ENCODE measurements at places on chromosomes 7 and 10.

DNA sequence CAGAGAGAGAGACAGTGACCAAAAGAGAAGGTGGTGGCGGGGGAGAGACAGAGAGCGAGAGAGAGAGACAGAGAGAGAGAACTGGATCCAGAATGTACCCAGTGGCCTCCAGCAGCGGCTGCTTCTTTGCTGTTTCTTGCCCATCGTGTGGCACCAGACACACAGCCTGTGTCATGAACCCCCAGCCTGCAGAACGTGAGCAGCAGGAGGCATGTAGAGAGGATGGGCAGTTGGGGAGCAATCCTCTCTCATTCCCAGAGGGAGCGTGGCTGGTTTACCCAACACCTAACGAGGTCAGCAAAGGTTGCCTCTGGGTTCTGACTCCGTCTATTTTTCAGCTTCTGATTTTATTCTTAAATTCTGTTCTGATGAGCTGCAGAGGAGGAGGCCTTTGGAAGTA, 168.1 kb downstream of the ADARB2 start:
- DNase-seq, result no peak

GRCh38 chr7:25375805-25376600, 147.7 kb upstream of the NPVF start:
- DNase-seq, result no peak

- DNase-seq, result no peak
Measured at GRCh38 chr7:75656740-75657139, 82.0 kb downstream of the HIP1 start.

- DNase-seq, result no peak
Measured at GRCh38 chr10:11086177-11086840, 68.6 kb downstream of the CELF2 start.

GRCh38 chr7:91582799-91583477, 297.6 kb downstream of the MTERF1 start:
- no peak for DNase-seq

DNA sequence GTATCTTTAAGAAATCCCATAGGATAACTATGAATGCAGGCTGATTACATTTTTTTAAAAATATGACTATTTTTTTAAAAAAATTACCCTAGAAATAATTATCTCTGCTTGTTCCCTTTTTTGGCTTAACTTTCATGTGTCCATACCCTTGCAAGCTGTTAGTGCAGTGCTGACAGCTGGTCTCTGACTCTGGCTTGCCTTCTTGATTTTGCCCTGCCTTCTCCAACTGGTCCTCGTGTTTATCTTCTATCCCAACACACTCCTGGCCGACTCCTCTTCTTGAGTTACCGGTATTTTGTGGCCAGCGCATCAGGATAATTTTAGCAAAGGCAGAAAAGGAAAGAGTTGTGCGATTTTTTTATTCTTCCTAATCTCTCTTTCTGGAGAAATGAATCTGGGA, 111.7 kb upstream of the STARD3NL start:
- DNase-seq, result no peak

DNA sequence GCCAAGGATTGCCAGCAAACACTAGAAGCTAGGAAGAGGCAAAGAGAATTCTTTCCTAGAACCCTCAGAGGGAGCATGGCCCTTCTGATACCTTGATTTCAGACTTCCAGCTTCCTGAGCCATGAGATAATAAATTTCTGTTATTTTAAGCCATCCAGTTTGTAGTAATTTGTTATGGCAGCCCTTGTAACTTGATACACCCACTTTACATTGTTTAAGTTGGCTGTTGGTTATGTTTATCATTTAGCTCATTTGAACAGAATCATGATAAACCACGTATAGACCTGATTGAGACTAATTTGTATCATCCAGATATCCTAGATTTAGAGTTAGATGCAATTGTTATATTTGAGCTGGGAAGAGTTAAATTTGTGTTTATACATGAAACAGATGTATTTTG, 9.4 kb upstream of the TES start:
- no peak for DNase-seq

DNA sequence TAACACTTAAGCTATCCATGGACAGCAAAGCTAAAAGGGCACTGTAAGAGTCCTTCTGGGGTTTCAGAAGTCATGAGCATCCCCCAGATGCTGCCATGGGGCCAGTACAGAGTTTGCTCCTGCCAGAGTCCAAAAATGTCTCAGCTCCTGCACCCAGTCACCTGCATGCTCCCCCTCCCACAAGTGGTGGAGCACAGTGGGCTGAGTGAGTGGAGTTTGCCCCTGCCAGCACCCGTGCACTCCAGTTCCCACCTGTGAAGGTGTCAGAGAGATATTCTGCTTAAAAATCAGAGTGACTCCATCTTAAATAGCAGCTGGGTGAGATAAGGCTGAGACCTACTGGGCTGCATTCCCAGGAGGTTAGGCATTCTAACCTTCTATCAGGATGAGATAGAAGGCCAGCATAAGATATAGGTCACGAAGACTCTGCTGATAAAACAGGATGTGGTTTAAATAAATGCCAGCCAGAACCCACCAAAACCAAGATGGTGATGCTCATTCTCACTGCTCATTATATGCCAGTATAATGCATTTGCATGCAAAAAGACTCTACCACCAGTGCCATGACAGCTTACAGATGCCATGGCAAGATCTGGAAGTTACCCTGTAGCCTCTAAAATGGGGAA, 140.1 kb upstream of the ZNF92 start:
- no peak for DNase-seq

GRCh38 chr7:100360135-100360854, 2.4 kb downstream of the PILRB start:
- DNase-seq, result no peak

DNA sequence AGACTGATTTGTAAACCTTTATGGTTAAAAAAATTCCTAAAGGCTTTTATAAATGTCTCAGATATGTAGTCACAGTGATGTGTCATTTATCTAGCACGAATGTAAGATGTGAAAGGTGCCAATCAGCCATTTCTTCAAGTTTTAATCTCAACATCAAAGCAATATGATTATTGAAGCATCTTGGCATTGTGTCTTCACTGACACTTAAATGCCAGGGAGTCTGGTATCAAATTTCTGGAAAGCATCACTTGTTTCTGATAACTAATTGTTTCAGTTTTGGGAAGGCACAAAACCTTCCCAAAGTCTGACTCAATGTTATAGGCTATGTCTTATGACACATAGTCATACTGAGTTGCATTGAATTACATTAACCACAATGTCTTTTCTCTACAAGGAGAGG, 492.0 kb upstream of the CNTNAP2 start:
- DNase-seq, result no peak

GRCh38 chr7:76359978-76360638, 1.3 kb upstream of the YWHAG start:
- DNase-seq, result no peak

DNA sequence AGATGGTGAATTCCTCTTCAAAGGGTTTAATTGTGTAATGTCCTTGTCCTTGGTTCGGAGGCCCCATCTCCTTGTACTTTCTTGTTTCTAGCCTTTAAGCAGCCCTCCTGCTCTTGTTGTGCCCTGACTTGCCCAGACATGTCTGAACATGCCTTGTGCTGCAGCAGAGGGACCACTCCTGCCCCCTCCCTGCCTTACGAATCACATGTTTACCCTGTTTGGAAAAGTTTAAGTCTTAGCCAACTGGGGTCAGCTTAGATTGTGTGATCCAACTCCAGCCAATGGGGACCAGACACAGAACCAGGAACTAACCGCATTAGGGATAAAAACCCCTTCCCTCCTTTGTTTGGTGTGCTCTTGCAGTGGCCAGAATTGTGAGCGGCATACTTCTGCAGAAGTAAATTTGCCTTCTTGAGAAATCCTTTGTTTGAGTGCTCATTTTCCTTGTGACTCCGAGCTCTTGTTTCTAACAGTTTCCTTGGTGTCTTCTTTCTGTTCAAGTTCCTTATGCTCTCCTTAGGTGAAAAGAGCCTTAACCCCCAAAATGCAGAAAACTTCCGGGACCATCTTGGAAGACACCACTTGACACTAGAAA, 29.4 kb downstream of the CLRN3 start:
- no peak for DNase-seq

DNA sequence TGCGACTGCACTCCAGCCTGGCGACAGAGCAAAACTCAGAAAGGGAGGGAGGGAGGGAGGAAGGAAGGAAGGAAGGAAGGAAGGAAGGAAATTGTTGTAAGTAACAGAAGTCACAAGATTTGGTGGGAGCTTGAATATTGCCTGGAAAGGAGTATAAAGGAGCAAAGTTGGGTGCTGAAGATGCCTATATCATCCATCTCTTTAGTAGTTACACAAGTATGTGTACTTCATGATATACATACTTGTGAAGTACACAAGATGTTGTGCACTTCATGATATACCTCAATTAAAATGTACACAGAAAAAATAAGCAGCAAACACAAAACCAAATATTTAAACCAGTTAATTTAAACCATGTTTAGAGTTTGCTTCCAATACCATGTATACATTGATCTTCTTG, 1223.8 kb downstream of the SORCS3 start:
- no peak for DNase-seq

GRCh38 chr10:69123306-69123746, 652 bp upstream of the VPS26A start:
- no peak for DNase-seq

DNA sequence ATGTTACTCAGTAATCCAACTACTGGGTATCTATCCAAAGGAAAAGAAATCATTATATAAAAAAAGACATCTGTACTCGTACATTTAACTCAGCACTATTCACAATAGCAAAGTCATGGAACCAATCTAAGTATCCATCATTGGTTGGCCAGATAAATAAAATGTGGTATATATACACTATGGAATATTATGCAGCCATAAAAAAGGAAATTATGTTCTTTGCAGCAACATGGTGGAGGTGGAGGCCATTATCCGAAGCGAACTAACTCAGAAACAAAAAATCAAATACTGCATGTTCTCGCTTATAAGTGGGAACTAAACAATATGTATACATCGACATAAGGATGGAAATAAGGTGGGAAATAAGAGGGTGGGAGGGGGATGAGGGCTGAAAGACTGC, 56.2 kb upstream of the ANTXRL start:
- no peak for DNase-seq

- DNase-seq, result no peak
Measured at GRCh38 chr10:70258216-70258615, 25.0 kb upstream of the PPA1 start.

GRCh38 chr10:114420811-114421485, 16.6 kb upstream of the AFAP1L2 start:
- no peak for DNase-seq

GRCh38 chr7:137975221-137975620, 26.7 kb downstream of the CREB3L2 start:
- no peak for DNase-seq

GRCh38 chr7:1050956-1051690, 6.8 kb downstream of the GPR146 start:
- DNase-seq, result no peak

- no peak for DNase-seq
Measured at GRCh38 chr10:34574353-34574934, 240.7 kb downstream of the PARD3 start.

- no peak for DNase-seq
Measured at GRCh38 chr7:82527851-82528250, 84.3 kb upstream of the CACNA2D1 start.

DNA sequence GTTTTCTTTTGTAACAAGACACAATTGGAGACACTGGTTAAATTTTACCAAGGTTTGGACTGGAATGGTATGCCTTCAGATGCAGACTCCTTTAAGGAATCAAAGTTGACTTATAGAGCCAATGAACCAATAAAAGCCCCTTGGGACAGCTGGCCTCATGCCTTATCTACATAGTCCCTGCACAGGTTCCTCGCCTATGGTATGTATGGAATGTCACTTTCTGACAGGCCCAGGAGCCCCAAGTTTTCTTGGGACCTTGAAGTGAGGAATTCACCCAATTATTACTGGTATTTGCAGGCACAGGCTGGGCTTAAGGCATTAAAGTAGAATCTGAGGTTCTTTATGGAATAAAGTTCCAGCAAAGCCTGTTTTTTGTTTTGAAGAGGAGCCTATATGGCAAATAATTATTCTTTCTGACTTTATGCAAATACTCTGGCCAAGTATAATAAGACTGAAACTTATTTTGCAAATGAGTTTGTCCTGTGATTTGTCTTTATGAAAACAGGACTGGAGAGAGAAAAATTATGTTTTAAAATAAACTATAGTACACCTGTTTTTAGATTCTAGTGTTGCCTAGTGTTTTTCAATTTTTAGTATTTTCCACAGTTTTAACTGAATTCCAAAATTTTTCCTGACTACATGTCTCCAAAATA, 24.1 kb upstream of the DNMBP start:
- no peak for DNase-seq

GRCh38 chr10:77819210-77820112, 107.1 kb downstream of the DLG5 start:
- no peak for DNase-seq

DNA sequence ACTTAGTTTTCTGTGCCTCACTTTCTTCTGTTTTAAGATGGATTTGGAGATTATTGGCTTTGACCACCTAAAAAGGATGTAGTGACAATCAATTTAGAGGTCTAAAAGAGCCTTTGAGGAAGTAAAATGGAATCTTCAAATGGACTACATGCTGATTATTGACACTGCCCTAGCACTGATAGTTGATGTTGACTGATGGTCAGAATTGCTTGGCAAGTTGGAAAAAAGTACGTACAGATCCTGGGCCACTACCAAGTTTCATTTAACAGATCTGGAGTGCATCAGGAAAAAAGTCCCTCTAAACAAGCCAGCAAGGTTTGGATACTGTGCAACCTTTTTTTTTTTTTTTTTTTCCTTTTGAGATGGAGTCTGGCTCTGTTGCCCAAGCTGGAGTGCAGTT, 81.1 kb downstream of the TCF7L2 start:
- DNase-seq, result no peak

DNA sequence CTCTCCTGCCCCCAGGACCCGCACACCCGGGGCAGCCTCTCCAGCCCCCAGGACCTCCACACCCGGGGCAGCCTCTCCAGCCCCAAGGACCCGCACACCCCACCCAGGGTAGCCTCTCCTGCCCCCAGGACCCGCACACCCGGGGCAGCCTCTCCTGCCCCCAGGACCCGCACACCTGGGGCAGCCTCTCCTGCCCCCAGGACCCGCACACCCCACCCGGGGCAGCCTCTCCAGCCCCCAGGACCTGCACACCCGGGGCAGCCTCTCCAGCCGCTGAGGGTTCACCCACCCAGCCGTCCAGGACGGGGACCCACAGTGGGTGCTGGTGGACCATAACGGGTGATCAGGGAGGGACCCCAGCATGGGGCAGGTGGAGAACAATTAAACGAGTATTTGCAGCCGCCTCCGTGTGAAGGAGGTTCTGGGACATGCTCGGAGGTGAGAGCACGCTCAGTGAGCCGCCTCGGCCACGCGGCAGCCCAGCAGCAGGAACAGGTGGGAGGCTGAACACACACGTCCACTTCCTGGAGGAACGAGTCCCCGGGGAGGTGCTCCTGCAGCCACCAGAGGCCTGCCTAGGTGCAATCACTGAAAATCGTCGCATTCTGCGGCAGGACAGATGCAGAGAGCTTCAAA, 107.9 kb downstream of the PDGFA start:
- no peak for DNase-seq

DNA sequence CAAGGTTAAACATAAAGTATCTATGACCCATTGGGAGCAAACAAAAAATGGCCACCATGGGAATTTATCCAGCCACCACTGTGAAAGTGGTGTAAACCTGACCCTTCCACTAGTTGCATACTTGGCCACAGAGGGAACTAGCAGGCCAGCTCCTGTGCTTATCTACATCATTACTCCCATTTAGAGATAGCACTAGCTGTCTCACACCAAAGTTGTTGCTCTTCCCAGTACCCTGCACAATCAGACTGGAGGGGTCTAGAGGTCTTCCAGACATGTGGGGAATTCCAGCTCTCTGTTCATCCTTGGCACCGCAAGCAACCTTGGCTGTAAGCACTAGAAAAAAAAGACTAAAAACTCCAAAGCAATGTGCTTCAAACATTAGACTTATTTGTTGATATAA, 113.9 kb downstream of the IPMK start:
- DNase-seq, result no peak

- no peak for DNase-seq
Measured at GRCh38 chr10:132642732-132643008, 105.1 kb downstream of the INPP5A start.
